Thoracic aorta (tissue), 2 donors: ENCODE measurements at places on chromosomes 12 and 14.

DNA sequence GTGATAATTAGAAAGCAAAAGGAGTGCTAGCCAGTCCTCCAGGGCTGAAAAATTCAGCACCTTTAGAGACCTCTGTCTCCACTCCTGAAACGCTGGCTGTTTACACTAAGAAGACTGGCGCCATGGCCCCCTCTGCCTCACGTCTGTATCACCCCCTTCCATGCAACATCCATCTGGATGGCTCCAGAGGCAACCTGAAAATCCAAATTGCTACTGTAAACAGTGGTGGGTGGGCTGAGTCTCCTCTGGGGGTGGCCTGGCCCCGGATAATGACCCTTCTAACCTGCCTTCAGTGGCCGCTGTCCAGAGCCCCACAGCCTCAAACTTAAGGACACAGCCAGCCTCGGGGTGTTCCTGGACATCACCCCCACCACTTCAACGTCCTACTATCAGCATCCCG is 1.4 kb downstream of the PRKD1 start:
- peak overlapping the region; percentile 76 for H3K4me3 ChIP-seq
- DNase-seq = no peak
- no peaks in the 10 kb centered on the region for H3K27me3 ChIP-seq

DNA sequence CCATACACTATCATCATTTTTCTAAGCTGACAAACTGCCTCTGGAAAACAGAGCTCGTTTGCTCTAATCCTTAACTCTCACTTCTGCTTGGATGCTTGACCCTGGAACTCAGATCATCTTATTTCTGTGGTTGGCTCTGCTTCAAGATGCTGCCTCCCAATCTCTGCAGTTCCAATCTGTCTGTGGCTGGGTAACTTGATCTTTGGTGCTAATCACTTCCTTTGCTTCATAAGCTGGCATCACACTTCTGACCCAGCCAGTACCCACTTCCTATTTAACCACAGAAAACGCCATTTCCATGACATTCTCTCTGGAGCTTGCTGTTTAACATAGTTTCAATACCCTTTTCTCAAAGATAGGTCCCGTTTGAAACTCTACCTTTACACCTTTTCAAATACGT is 254.2 kb downstream of the ACSS3 start:
- H3K27me3 ChIP-seq = no peaks in the 10 kb centered on the region
- H3K4me1 ChIP-seq = no peaks in the 10 kb centered on the region
- H3K27ac ChIP-seq = no peak overlapping the region
- no peaks in the 10 kb centered on the region for H3K36me3 ChIP-seq
- DNase-seq = no peak

DNA sequence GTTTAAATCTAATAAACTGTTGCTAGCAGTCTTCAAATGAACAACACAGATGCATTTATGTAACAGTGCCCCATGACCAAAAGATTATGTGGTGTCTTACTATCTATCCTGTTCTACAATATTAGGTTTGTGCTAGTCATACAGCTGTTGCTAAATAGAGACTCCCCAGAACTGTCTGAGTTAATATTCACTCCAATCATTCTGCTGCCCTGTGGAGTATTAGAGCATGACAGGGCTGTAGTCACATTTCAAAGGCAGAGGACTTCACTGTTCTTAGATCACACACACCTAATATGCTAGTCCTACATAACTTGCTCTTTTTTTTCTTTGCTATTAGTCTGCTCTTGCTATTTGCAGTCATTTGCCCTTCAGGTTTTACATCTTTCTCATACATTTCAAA is 157.6 kb upstream of the MDGA2 start:
- no peaks in the 10 kb centered on the region for H3K27me3 ChIP-seq
- H3K4me3 ChIP-seq = no peak overlapping the region
- no peaks in the 10 kb centered on the region for H3K4me1 ChIP-seq
- no peak for DNase-seq
- no peaks in the 10 kb centered on the region for H3K36me3 ChIP-seq

DNA sequence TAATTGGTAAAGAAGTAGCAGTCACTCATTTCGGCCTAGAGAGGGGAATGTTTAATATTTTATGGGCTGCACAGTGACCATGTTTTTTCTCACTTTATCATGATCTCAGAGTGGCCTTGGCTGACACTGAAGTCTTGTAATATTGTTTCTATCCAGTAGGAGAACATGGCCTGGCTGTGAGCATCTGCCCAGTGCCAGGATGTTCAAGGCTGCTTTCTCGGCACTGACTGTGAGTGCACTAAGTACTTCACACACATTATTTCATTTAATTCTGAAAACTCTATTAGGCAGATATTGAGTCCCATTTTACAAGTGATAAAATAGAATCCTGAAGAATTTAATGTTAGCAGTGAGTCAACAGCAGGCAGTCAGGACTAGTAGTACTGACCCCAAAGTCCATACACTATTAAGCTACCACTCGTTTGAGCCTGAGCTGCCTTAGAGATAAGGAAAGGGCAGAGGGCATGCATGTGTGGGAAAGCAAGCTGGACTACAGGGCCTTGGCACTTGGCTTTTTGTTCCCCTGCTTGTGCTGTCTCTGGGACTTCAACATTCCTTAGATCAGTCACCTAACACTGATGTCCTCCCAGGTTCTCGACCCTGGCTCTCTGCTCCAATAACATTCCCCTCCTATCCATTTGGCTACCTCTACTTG is 42.2 kb upstream of the APPL2 start:
- H3K4me3 ChIP-seq = no peak overlapping the region
- peak overlapping the region; percentile 21 for H3K27ac ChIP-seq
- no peaks in the 10 kb centered on the region for H3K36me3 ChIP-seq
- peaks cover 15% of the 10 kb centered on the region for H3K4me1 ChIP-seq
